ENCODE measurements at places on chromosomes 1 and 21.

- peak; percentile 58 for DNase-seq
Measured at GRCh38 chr1:202571719-202572339, 138.4 kb downstream of the SYT2 start.

DNA sequence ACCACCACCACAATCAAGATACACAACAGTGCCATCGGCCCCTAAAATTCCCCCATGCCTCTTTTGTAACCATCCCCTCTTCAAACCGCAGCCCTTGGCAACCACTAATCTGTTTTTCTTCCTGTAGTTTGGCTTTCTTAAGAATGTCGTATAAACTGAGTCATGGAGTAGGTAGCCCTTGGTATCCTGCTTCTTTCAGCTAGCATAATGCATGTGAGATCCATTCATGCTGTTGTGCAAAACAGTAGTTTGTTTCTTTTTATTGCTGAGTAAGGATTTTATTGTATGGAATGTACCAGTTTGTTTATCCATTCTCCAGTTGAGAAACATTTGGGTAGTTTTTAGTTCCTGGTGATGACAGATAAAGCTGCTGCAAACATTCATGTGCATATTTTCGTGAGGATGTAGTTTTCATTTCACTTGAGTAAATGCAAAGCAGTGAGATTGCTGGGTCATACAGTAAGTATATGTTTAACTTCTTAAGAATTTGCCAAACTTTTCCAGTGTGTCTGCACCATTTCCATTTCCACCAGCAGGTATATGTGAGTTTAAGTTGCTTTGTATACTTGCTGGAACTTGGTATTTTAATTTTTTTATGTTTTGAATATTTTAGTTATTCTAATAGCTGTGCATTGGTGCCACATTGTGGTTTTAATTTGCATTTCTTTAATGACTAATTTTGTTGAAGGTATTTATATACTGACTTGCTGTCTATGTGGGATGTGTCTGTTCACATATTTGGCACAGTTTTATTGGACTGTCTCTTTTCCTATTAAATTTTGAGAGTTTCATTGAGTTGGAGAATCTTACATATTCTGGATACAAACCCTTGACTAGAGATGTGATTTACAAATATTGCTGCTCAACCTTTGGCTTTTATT is 148.4 kb upstream of the MAP1LC3C start:
- DNase-seq, result no peak

- DNase-seq, result no peak
Measured at GRCh38 chr1:12142141-12142823, 24.5 kb upstream of the TNFRSF1B start.

DNA sequence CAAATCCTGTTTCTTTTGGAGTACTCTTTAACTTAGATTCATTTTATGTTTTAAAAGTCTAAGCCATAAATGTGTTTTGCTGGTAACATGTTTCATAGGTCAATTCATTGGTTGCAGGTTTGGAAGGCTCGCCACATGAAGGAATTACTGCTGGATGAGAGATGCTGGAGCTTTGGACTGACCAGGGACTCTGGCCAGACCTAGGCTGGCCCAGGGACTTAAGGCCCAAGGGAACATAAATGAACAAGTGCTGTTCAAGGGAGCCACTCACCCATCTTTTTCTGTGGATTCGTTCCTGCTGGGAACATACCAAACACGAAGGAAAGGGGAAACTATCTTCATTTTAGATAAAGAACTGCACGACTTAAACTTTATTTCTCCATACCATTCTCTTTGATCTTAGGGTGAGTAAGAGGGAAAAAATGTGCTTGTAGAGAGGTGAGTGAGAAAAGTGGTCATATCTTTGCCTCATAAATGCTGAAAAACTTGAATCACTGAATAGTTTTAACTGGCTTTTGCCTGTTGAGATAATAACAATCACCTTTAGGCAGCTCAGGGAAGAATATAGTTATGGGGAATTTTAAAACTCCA is 15.3 kb upstream of the SHCBP1L start:
- DNase-seq, result no peak

DNA sequence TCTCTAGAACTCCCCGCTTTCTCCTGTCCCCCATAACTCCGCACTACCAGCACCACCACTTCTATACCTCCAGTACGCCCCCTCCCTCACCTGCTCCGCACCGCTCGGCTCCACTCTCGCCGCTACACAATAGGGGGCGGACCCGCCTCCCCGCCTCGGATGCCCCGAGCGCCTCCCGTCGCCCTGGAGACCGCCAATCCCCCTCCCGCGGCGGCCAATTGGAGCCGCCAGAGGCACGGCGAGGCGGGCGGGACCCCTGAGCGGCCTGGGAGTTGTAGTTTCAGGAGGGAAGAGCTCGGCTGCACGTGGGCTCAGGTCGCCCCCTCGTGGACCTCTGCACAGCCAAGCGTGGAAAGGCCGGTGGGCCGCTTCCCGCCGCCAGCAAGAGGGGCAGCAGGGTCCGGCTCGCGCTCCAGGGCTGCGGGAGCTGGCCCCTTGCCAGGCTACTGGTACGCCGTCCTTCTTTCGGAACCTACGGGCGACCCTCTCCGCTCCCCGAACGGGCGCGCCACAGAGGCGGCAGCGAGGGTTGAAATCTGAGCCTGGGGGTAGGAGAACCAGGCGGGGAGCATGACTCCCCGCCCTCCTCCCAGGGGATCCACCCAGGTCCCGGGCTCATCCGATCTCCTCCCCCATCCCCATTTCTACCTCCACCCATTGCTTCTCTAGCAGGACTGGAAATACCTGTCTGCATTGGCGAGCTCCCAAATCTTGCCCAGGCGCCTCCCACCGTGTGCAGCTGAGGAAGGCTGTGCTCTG is at the start of gene IGSF9:
TSS of gene IGSF9 (minus strand) at position 131 of the 759 bp plus-strand sequence. CDS start 2,159 bp downstream, outside the sequence.
- DNase-seq, result peak; percentile 78

- DNase-seq, result no peak
Measured at GRCh38 chr1:218810306-218810705, 363.4 kb upstream of the LYPLAL1 start.

DNA sequence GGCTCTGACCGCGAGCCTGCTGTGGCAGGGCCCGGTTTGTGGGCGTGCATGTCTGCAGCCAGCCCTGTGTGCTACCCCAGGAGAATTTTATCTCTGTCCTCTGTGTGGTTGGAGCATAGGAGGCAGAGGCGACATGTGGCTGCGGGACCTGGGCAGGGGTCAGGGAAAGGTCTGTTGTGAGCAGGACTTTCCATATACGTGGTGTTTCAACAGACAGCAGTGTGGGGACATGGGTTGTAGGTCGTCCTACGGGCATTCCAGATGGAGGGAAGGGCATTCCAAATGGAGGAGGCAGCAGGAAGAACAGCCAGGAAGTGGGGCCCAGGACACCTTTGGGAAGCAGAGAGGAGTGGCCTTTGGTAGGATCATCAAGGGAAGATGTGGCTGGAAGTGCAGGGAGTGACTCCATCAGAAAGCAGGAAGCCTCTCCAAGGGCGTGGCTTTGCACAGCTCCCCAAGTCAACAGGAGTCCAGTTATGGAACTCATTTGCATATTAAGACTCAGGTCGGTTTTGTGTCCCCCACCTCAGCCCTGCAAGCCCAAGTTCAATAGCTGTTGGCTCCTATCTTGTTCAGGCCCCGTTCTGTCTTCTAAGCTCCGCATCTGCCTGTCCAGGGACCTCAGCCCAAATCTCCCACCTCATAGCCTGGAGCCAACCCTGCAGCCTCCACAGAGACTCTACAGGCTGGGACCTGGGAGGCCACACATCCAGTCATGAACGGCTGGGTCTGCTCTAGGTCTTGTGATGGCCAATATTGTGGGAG is 309.1 kb downstream of the MATN1 start:
- DNase-seq, result peak; percentile 6
